ENCODE measurements at places on chromosomes 2 and 18.

GRCh38 chr18:8117006-8117371, 492.2 kb upstream of the RAB12 start:
- DNase-seq = no peak

GRCh38 chr18:9135081-9135911, 1.3 kb upstream of the ANKRD12 start:
- DNase-seq = no peak

GRCh38 chr2:150214626-150215025, 272.8 kb downstream of the RND3 start:
- no peak for DNase-seq

GRCh38 chr18:46756559-46757201, at the start of gene ST8SIA5:
ST8SIA5 (minus strand) TSS chr18:46757053; CDS start chr18:46756508, 545 bp downstream.
- DNase-seq = no peak
